ENCODE measurements at places on chromosomes 7 and 10.
A peak's percentile ranks its signal among the peaks of the same experiment; 100 is the strongest.

GRCh38 chr10:92274071-92274470 is 16.8 kb downstream of the CPEB3 start:
- DNase-seq = no peak

DNA sequence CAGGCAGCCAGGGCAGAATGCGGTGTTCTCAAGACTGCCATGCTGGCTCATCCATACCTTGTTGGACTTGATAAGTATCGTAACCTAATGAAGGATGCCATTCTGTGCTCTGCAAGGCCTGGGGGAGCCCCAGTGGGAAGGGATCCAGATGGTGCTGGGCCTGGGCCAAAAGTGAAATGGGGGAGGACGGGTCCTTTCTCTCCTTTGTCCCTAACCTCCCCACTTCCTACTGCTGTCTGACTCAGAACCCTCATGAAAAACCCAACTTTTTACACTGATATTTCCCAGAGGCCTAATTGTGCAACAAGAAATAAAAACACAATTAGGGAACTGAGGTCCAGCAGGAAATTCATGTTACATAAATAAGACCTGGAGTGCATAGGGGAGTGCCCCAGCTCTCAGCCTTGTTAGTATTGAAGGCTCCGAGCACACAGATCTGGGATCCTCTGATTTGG is 193.7 kb upstream of the SVIL start:
- DNase-seq = no peak

GRCh38 chr7:132270517-132270916 is 305.8 kb downstream of the PLXNA4 start:
- DNase-seq = no peak

GRCh38 chr10:11604865-11605650 is 6.4 kb downstream of the USP6NL start:
- no peak for DNase-seq

GRCh38 chr7:139650429-139651100 is 127.1 kb downstream of the CLEC2L start:
- no peak for DNase-seq

GRCh38 chr10:23280419-23281043 is 64.1 kb downstream of the C10orf67 start:
- DNase-seq = no peak

- DNase-seq = no peak
Measured at GRCh38 chr7:17009007-17009719, 127.4 kb upstream of the AGR3 start.

DNA sequence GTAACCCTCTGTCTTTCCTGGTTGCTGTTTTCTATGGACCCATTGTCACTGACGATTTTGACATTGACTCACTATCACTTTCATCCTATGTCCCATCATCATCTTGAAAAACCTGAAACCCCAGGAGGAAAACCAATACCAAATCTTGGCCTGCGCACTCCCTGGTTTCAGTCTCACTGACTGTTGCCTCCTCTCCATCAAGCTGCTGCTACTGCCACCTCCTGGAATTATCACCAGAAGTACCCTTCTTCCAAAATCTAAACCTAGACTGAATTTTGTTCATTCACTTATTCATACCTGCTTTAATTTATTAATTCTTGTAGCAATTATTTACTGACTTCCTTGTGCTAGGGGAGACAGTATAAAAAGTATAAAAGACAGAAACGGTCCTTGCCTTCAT is 44.5 kb upstream of the ACBD5 start:
- peak; percentile 22 for DNase-seq

GRCh38 chr10:70352401-70353097 is 29.9 kb downstream of the LRRC20 start:
- DNase-seq = peak; percentile 66

DNA sequence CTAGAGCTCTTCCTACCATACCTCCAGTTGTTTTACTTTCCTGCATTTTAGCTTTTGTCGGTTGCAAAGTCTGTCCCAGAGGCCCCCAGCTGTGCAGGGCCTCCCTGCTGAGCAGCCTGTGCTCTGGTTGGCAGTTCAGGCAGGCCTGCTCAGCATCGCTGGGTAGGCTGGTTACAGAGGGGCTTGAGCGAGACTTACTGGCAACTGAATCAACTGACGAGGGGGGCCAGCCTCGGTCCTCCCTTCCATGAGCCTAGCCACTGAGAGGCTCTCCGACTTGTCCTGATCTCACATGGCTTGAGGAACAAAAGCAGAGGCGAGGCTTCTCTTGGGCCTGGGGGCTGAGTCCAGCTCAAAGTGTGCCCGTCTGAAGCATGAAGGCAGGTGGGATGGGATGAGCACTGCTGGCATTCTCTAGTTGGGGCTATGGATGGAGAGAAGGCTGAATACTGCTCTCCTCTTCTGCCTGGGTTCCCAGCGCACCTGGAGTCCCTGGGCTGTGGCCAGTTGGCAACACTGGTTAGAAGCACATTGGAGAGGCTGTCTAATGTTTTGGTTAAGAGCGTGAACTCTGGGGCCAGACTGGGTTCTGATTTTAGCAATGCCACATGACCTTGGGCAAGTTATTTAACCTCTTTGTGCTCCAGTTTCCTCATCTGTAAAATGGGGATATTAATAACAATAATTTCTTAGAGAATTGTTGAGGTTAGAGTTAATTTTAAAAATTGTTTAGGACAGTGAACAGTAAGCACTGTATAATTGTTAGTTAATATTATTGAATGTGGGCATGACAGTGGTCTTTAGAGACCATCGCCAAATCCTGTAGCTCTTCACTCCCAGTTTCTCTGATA is 6.9 kb upstream of the SFRP5 start:
- DNase-seq = no peak

All from HL-60 (cell line).